Pons (tissue), 1 donor: ENCODE measurements at places on chromosomes 13 and 19.

DNA sequence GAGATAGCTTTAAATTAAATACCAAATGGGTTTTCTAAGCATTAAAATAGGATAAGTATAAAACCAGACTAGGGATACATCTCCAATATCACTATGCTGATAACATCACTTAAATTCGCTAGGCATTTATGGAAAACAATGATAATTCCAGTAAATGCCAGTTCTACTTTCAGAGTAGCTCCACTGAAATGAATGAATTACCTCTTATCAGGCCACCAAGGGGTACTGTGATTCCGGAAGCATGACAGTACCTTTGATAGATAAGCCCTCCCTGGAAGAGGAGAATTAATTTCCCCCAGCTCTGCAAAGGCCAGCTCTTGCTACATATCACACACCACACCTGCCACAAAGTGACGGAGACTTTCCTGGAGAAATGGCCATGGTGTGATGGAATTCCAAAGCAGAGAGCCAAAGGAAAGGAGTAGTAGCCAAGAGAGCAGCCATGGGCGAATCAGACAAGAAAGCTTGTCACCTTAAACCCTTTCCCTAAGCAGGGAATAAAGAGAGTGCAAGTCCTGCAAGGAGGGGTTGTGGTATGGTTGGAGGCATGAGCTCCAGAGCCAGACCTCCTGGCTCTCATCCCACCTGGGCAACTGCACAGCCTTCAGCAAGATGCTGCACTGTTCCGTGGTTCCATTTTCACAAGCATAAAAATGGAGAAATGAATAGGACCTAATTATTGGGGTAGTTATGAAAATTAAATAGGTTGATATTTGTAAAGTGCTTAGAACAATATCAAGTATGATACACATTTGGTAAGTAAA is 423.1 kb downstream of the FGF14 start:
- no peak for DNase-seq

DNA sequence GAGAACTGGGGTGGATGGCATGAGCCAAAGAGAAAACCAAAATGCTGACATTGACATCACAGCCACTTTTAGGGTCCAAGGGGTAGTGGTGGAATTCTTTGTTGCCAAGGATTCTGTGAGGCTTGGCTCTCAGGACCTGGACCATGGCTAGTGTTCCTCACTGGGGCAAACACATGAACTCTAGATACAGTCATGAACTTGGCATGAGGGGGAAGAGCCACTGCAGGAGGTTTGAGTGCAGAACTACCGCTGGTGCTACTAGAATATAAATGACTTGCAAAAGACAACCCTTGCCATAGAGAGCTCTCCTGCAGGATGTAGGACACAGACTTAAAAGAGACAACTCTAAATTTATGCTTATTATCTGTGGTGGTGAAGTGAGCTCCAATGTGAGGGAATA is 29.8 kb upstream of the FRY start:
- DNase-seq, result no peak

DNA sequence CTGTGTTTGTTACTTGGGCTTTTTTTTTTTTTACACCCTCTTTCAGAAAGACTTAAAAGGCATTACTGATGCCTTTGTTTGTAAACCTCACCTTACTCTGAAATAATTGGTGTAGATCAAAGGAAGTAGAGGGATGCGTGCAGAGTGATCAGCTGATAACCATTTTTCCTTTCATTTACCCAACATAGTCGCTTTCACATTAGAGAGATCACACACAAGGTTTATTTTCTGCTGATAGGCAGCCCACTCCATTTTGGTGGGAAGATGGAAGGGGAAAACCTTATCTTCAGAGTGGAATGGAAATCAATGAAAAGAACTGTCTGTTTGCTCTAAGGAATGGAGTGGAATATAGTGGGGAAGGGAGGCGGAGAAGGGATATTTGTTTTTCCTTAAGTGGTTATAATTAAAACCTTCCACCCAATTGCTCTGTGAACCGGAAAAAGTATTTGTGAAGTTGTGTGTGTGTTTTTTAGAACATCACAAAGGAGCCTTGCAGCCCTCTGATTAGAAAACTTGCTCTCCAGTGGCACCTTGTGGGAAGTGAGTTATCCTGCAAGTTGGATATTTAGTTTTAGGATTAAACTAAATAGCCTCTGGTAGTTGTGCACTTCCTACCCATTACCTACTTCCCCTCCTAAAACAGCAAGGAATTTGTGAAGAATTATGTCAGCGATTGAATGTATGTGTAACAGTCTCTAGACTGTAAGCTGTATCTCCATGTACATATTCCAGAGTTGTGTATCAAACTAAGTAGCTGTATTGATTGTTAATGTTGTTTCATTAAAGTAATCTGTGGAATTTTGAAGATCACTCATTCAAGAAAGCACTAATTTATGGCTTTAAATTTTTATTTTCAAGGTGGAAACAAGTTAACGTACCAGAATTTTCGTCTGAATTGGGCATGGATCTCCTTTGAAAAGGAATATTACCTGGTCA is 76.8 kb downstream of the FREM2 start:
- peak; percentile 83 for DNase-seq

- DNase-seq, result no peak
These were observed 144.9 kb upstream of the SOX1 start for GRCh38 chr13:111922086-111922485.

GRCh38 chr13:48510698-48511097 is 22.2 kb downstream of the RCBTB2 start:
- no peak for DNase-seq
